Fibroblast of pulmonary artery (primary cell): ENCODE measurements at places on chromosomes 3 and 15.

GRCh38 chr3:14650193-14650592, 1.4 kb upstream of the CCDC174 start:
- no peak for DNase-seq

GRCh38 chr3:19002606-19003005, 145.7 kb upstream of the KCNH8 start:
- DNase-seq: no peak

- DNase-seq: no peak
Measured at GRCh38 chr3:182469086-182469485, 324.2 kb upstream of the ATP11B start.

DNA sequence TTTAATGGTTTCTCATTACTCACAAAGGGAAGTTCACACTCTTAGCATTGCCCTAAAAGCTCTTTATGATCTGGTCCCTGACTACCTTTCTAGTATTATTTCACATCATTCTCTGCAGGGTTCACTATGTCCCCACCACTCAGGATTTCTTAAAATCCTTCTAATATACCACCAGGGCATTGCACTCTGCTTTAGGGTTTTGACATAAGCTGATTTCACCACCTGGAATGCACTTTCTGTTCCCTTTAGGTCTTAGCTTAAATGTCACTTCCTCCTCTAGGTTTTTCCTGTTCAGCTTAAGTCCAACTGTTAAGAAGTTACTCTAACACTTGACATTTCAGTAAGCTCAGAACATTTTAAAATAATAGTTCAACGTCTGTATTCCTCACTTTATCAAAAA, 81.7 kb downstream of the HCN4 start:
- no peak for DNase-seq

DNA sequence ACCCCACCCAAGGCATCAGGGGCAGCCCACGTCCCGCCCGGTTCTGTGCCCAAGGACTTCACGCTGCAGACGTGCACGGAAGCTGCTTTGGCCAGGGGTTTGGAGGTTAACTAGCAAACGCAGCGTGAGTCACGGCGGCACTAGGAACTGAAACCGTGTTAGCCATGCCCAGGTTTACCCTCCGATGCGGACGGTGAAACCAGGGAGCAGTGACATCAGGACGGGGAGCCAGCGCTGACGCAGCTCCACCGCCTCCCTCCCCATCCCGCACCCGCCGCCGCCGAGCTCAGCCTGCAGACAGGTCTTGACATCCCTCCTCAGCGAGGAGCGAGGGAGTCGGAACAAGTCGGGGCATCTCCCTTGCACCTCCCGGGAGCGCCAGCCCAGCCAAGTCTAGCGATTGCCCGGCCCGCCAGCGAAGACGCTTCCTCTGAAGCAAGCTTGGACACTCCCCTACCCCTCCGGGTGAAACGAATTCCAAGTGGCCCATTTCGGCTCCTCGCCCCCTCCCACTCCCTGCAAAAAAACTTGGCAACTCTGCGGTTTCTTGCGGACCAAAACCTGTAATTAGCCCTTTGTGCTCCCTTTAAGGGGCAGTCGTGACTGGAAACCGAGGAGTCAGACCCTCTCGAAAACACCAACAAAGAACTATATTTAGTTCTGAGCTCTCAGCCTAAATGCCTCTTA, 1.4 kb upstream of the RAP2B start:
- DNase-seq: peak; percentile 92

- DNase-seq: peak; percentile 81
Measured at GRCh38 chr3:38227989-38228388, 37.6 kb upstream of the SLC22A13 start.
